ENCODE measurements at places on chromosomes 11 and 22.
A peak's percentile ranks its signal among the peaks of the same experiment; 100 is the strongest.

DNA sequence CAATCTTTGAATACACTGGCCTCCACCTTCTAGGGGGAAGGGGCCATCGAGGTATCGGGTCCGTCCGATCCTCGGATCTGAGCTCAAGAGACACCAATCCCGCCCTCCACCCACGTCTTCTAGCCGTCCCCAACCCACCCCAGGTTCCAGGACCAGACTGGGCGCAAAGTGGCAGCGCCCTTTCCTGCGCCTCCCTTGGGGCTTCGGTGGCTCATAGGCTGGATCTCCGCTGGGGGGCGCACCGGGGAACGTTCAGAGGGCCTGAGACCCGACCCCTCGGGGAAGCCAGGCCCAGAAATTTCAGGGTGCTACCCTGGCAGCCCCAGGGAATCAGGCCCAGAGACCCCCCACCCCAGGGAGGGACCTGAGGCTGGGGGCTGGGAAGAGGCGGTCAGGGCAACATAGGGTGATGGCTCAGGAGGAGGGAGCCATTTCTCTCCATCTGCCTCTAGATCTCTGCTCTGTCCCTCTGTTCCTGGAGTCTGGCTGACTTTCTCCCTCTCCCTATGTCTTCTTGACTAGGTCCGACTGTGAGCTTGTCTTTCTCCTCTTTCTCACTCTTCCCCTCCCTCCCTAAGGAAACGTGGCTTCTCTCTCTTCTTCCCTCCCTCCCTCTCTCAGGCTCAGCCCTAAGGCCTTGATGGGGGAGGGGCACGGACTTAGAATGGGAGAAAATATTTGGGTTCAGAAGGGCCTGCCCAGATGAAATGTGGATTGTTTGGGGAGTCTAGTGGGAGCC, 1.1 kb downstream of the CREB3L1 start:
- no peak for DNase-seq

- DNase-seq = no peak
Measured at GRCh38 chr11:30786256-30787110, 200.3 kb upstream of the MPPED2 start.

GRCh38 chr11:107538821-107539220, 26.7 kb downstream of the ALKBH8 start:
- DNase-seq = no peak

- no peak for DNase-seq
Measured at GRCh38 chr11:8356216-8356615, 92.5 kb upstream of the LMO1 start.

GRCh38 chr22:26762503-26763472, 105.4 kb downstream of the MIAT start:
- DNase-seq = no peak

DNA sequence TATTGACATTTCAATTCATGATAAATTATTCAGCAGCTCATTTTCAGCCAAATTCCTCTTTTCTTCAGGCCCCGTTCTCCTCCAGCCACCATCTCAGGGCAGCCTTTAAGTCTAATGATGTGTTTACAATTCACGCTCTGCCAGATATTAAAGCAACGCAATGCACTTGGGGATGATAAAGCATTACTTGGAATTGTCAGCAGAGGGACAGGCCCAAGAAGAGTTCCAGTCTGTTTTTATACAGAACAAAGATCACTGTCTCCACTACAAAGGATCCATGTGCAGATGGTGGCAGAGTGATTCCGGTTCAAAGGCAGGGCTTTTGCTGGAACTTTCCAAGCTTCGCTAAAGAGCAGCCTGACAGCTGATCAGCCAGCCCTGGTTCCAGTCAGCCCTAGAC, 13.6 kb upstream of the GALNT18 start:
- DNase-seq = no peak

- no peak for DNase-seq
Measured at GRCh38 chr11:17252704-17253103, 23.8 kb upstream of the NUCB2 start.

DNA sequence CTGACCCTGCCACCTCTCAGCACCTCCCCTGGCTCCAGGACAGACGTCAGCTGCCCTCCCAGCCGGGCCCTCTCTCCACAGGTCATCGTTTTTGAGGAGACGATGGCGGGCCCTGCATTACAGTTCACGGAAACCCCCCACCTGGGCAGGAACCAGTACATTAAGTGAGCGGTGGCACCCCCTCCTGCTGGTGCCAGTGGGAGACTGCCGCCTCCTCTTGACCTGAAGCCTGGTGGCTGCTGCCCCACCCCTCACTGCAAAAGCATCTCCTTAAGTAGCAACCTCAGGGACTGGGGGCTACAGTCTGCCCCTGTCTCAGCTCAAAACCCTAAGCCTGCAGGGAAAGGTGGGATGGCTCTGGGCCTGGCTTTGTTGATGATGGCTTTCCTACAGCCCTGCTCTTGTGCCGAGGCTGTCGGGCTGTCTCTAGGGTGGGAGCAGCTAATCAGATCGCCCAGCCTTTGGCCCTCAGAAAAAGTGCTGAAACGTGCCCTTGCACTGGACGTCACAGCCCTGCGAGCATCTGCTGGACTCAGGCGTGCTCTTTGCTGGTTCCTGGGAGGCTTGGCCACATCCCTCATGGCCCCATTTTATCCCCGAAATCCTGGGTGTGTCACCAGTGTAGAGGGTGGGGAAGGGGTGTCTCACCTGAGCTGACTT, 37.0 kb downstream of the B3GAT1 start:
- no peak for DNase-seq

DNA sequence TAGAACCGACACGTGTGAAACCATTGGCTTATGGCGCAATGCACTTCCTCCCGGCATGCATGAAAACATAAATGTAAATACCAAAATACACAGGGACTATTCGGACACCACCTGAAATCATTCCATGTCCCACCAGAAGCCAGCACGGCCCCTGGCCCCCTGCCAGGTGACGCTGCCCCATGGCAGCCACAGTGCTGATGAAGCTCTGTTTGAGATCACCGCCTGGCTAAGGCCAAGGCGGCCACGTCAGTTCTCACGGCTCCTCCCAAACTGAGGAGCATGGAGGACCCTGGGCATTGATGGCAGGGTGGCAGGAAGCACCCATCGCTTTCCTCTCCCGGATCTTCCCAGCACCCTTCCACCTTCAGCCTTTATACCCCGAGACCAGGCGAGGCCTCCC, 89.5 kb downstream of the CDKN1C start:
- DNase-seq = no peak

- no peak for DNase-seq
Measured at GRCh38 chr11:26793487-26793886, 71.6 kb upstream of the SLC5A12 start.

GRCh38 chr11:65442842-65443331, 20.3 kb downstream of the NEAT1 start:
- DNase-seq = no peak

- DNase-seq = no peak
Measured at GRCh38 chr11:80519596-80520506, 1079.0 kb upstream of the TENM4 start.

- no peak for DNase-seq
Measured at GRCh38 chr11:3623767-3624458, 17.9 kb downstream of the ART5 start.

GRCh38 chr11:61873588-61874376, 17.6 kb downstream of the FADS3 start:
- no peak for DNase-seq

DNA sequence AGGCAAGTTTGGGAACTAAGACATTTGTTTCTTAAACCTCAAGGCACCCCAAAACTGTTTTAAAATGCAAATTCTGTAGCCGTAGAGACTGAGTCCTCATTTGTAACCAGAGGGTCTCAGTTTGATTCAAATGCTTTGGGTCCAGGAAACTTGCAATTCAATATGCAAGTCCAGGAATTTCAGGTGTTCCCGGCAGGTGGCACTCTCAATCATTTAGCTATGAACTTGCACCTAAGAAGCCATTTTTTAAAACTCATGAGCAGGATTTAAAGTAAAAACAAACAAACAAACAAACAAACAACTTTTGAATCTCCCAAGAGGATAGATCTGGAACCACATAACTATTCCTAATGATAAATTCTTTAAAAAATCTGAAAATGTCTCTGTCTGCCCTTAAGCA, 8.7 kb upstream of the ABTB2 start:
- DNase-seq = no peak

GRCh38 chr11:65872586-65873317, at the start of gene EFEMP2:
EFEMP2 (minus strand) TSS chr11:65872800; CDS start chr11:65872354, 446 bp downstream.
- no peak for DNase-seq

DNA sequence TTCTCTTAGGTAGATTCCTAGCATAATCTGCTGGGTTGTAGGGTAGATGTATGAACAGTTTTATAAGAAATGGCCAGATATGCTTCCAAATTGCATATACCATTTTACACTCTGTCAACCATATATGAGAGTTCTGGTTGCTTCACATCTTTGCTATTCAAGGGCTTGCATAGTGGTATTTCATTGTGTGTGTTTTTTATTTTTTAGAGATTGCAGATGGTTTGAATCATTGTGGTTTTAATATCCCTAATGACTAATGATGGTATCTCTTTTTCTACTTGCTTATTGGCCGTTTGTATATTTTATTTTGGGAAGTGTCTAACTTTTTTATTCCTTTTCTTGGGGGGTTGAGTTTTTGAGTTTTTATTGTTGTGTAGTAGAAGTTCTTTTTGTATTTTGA, 26.9 kb downstream of the RNF214 start:
- no peak for DNase-seq

GRCh38 chr11:113591117-113591516, 115.0 kb downstream of the TMPRSS5 start:
- DNase-seq = no peak

GRCh38 chr11:70796648-70797227, 398.4 kb downstream of the CTTN start:
- DNase-seq = no peak

- DNase-seq = no peak
Measured at GRCh38 chr11:111566324-111566723, 25.8 kb downstream of the LAYN start.

- no peak for DNase-seq
Measured at GRCh38 chr11:86579406-86579731, 93.0 kb downstream of the ME3 start.

- DNase-seq = peak; percentile 4
Measured at GRCh38 chr11:82930229-82930628, 28.7 kb downstream of the DDIAS start.

GRCh38 chr11:101807531-101807930, 107.3 kb upstream of the CEP126 start:
- DNase-seq = no peak

GRCh38 chr11:86244522-86245368, at the start of gene EED:
EED (plus strand) TSS chr11:86244753; CDS start chr11:86245230, 477 bp downstream.
- DNase-seq = peak; percentile 46

GRCh38 chr11:26761361-26761809, 39.5 kb upstream of the SLC5A12 start:
- no peak for DNase-seq

GRCh38 chr22:35348026-35348590, 32.8 kb upstream of the HMOX1 start:
- no peak for DNase-seq

DNA sequence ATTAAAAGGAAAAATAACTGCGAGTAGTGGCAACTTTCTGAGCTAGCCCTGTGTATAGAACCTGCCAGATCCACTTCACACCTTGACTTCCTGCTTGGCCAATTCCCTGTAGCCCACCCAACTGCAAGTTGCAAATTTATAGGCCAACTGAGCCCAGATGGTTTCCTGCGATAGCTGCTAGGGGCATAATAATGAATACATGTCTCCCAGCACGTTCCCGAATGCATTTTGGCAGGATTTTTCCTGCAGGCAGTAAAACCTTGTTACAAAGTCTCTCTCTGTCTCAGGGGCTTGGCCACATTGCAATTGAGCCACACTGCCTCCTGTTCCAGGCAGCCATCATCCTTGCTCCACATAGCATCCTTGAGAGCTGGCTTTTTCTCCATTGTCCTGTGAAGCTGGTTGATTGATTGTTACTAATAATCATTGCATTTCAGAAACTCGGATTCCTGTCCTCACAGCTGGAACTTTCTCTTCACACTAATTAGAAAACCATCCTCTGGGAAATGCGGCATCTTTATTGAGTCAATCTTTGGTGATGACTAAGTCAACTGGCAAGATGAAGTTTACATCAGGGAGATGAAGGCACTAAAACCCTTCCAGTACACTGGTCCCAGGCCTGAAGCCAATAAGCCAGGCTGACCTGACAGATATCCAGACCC, 18.6 kb upstream of the LMO2 start:
- DNase-seq = no peak

DNA sequence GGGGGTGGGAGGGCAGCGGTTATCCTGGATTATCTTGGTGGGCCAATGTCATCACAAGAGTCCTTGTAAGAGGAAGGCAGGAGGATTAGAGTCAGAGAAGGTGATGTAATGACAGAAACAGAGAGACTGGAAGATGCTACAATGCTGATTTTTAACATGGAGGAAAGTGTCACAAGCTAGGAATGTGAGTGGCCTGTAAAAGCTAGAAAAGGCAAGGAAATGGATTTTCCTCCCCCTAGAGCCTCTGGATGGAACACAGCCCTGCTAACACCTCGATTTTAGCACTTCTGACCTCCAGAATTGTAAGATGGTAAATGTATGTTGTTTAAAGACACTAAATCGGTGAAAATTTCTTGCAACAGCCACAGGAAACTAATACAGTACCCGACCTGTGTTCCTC, 109.3 kb downstream of the MN1 start:
- DNase-seq = no peak

GRCh38 chr22:50524676-50525103, 708 bp downstream of the SCO2 start:
- DNase-seq = no peak

DNA sequence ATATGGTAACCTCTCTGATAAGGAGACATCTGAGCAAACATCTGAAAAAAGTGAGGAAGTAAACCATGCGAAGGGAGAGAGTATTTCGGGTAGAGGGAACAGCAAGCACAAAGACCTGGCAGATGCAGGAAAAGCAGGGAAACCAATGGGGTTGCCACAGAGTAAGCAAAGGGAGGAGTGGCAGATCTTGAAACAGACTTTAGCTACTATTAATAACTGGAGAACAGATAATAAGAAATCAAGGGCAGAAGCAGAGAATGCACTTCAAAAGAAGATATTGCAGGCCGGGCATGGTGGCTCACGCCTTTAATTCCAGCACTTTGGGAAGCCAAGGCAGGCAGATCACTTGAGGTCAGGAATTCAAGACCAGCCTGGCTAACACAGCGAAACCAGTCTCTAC, 18.1 kb downstream of the MRTFA start:
- DNase-seq = no peak

DNA sequence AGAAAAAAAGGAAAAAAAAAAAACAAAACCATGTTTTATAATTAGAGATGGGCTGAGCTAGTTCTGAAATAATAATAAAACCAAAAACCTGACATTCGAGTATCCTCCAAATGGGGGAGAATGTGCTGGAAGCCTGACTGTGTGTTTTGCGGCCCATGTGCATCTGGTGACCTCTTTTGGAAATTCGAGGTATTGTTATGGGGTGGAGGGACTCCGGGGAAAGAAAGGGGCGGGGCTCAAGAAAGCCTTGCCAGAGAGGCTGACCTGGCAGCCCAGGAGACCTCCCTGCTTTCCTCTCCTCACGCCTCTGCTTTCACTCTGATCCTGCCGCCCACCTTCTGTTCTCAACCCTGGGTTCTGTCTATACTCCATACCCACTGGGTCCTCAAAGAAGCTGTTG, 72.9 kb downstream of the CTTN start:
- peak; percentile 53 for DNase-seq

DNA sequence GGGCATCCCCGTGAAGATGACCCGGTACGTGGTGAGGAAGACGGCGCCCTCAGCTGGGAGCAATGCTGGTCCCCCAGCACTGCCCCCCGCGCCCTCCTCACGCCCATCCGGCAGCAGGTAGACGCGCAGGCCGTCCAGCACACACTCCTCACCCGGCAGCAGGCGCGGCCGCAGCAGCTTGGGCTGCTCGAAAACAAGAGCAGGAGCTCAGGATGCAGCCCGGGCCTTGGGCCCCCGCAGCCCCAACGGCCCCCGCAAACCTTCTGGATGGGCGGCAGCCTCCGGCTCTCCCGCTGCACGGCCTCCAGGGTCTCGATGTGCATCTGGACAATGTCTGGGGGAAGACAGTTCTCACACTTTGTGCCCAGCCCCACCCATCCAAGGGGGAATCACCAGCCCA, 13.3 kb downstream of the SBF1 start:
- no peak for DNase-seq

Data from GM19239 (cell line).